ENCODE measurements at places on chromosomes 1 and 21. TPM values are rescaled to one million over a fixed set of nuclear protein-coding genes. Genes with fewer than 3 reads are reported as not detected.

Gene SPRR2G
- total RNA-seq: not detected

Gene TNFAIP8L2
- total RNA-seq: 17.1 TPM

Gene MTARC1
- total RNA-seq: not detected

Gene NTRK1
- 16.8 TPM for total RNA-seq

Gene AMY1B
- total RNA-seq: not detected

Gene WRAP73
- total RNA-seq: 39.9 TPM

Gene AMY1A
- not detected for total RNA-seq

Gene ROR1
- total RNA-seq: 0.19 TPM

Gene CFAP74
- not detected for total RNA-seq

Gene EDN2
- not detected for total RNA-seq

Gene PAPPA2
- 1.0 TPM for total RNA-seq
